ENCODE measurements at places on chromosomes 6 and 20.
A peak's percentile ranks its signal among the peaks of the same experiment; 100 is the strongest.

GRCh38 chr6:11665604-11666326, 112.8 kb downstream of the ADTRP start:
- no peak for DNase-seq

- no peak for DNase-seq
Measured at GRCh38 chr6:158772851-158773371, 46.3 kb downstream of the EZR start.

- no peak for DNase-seq
Measured at GRCh38 chr20:39654171-39654570, 692.0 kb downstream of the DHX35 start.

DNA sequence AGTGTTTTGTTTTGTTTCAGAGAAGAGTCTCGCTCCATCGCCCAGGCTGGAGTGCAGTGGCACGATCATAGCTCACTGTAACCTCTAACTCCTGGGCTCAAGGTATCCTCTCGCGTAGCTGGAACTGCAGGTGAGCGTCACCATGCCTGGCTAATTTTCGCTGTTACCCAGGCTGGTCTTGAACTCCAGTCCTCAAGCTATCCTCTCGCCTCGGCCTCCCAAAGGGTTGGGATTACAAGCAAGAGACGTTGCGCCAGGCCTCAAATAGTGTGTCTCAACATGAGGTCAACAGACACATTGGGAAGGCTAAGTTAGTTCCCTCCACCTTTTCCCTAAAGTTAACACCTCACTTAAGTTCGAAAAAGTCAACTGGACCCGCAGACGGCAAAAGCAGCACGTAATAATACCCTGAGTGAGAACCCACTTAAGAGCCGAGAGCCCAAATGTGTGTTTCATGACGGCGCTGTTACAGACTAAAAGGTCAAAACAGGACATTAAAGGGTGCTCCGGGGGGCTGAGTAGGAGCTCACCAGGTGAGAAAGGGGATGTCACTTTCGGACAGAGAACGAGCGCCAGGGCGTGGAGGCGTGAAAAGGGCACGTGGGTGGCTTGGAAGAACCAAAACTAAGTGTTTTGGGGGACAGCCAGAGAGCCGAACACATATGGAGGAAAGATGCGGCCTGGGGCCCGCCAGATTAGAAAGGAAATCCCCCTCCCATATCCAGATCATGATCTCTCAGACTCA, 499 bp downstream of the TTI1 start:
- DNase-seq, result no peak

GRCh38 chr6:144234399-144234798, 50.7 kb upstream of the UTRN start:
- peak; percentile 38 for DNase-seq

- DNase-seq, result no peak
Measured at GRCh38 chr6:6332811-6333244, 12.4 kb upstream of the F13A1 start.

- no peak for DNase-seq
Measured at GRCh38 chr20:20606050-20606449, 106.4 kb downstream of the RALGAPA2 start.

- no peak for DNase-seq
Measured at GRCh38 chr6:128168244-128168643, 267.4 kb upstream of the THEMIS start.

- no peak for DNase-seq
Measured at GRCh38 chr6:135875446-135875845, 23.9 kb downstream of the PDE7B start.

DNA sequence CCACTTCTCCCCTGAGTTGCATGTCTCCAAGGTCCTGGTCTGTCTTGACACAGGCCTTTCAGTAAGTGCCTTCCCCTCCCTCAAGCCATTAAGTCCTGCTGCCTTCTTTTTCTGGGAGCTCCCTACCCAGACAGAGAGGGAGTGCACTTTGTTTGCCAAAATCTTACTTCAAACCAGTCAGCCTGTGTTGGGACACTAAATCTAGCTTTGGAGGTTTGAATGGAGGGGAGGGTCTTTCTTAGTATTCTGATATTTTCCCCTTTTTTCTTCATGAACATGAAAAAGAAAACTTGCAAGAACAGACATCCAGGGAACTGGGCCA, 170.7 kb upstream of the PMEPA1 start:
- no peak for DNase-seq

DNA sequence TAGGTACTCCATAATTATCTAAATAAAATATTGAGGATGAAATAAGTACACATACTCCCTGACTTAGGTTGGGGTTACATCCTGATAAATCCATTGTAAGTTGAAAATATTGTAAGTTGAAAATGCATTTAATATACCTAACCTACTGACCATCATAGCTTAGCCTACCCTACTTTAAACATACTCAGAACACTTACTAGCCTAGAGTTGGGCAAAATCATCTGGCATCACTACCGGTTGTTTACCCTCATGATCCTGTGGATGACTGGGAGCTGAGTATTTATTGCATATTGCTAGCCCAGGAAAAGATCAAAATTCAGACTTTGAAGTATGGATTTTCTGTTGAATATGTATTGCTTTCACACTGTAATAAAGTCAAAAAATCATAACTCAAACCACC, 467.3 kb downstream of the C6orf118 start:
- no peak for DNase-seq

GRCh38 chr6:152129691-152130151, 322.2 kb downstream of the ESR1 start:
- peak; percentile 43 for DNase-seq

DNA sequence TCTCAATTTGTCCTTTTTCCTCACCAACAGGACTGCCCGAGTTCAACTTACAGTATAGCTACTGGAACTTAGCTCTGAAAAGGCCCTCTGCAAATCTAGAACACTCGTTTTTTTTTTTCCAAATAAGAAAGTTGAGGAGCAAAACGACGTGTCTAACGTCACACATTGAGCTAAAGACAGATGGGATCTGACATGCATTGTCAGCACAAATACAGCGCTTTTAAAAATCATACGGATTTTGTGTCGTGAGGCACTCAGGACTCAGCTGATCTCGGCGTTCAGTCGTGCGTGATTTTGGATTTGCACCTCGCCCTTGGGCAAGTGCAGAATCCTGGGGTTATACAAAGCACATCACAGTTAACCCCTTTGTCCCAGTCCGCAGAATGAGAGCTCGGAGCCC, 94.7 kb upstream of the ZNF322 start:
- no peak for DNase-seq

- peak; percentile 58 for DNase-seq
Measured at GRCh38 chr6:132003516-132004178, 52.5 kb upstream of the CCN2 start.

DNA sequence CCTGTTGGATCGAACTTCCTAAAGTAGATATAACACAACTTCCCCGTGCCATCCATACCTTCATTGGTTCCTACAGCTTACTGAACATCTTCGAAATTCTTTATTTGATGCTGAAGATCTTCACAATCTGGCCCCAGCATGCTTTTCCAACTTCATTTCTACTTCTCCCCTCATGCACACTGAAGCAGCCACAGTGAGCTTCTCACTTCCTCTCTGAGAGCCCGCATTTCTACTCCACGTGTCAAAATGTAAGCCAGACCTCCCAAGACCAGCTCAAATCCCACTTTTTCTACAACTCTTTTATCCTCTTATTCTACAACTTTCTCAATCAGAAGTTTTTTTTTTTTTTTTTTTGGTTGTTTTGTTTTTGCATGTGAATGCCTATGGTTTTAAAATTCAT, 254.7 kb downstream of the GMPR start:
- no peak for DNase-seq

DNA sequence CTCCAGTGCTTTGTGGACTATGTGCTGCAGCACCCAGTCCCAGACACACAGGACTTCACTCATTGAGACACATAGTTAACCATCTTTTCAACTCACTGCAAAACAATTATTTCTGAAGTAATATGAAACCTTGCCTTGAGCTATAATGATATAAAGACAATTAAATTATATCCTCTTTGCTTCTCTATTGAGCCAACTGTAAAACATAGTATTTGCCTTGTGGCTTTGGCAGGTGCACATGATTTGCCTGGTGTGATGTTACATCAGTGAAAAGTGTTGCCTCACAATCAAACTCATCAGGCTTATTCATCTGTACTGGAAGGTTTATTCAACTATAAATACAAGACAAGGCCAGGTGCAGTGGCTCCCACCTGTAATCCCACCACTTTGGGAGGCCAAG, 80.6 kb downstream of the NCOA7 start:
- no peak for DNase-seq

GRCh38 chr6:100343316-100344077, 121.2 kb downstream of the SIM1 start:
- DNase-seq, result no peak

- DNase-seq, result no peak
Measured at GRCh38 chr6:48568856-48569255, 457.9 kb upstream of the PTCHD4 start.

Measured in H9 (cell line).